ENCODE measurements at places on chromosomes 6 and 20.

DNA sequence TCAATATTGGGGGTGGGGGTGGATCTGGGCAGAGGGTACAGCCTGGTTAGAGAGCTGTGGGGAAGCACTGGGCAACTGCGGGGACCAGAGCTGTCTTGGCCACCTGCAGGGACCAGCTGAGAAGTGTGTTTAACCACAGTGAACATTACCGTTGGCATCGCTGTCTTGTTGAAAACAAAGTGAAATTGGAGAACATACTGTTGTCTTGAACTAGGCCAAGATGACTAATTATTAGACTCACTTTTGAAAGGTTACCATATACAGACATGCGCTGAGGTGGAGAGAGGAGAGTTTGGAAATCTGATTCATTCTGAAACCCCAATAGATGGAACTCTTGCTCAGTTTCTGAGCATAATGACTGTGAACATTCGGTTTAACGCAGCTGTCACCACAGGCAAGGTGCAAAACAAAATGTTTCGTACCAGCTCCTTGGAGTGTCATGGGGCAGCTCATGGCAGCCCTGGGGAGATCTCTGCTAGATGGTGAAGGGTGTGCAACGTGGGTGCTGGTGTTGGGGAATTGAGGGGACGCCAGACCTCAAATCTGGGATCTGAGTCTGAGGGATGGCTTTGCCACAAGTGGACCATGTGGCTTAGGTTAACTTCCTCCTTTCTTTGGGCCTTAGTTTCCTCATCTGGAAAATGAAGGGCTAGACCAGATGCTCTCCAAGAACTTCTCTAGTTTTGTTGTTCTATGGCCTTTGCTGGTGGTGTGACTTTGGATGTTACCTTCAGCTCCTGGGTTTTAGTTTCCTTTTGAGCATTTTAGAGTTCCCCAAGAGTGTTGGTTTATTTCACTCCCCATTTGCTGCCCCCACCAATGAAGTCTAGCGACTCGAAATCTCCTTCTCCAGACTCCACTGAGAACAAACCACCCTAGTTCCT lies 24.6 kb upstream of the GTSF1L start:
- peak; percentile 96 for DNase-seq

DNA sequence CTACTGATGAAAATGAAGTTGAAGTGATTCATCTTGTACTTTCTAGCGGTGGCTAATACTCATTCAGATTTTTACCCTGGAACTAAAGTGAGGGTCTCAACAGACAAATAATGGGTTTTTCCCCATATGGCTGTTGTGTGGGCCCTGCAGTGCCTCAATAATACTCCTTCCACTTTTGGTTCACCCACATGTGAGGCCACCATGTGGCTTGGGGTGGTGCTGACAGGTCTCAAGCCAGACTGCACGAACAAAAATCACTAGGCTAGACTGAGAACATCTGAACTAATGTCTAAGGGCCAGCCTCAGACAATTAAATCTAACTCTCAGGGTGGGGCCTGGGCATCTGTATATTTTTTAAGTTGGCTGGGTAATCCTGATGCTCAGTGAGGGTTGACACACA lies 7.9 kb upstream of the COL12A1 start:
- no peak for DNase-seq

GRCh38 chr6:5004373-5005037 lies 668 bp upstream of the RPP40 start:
- DNase-seq: peak; percentile 1

DNA sequence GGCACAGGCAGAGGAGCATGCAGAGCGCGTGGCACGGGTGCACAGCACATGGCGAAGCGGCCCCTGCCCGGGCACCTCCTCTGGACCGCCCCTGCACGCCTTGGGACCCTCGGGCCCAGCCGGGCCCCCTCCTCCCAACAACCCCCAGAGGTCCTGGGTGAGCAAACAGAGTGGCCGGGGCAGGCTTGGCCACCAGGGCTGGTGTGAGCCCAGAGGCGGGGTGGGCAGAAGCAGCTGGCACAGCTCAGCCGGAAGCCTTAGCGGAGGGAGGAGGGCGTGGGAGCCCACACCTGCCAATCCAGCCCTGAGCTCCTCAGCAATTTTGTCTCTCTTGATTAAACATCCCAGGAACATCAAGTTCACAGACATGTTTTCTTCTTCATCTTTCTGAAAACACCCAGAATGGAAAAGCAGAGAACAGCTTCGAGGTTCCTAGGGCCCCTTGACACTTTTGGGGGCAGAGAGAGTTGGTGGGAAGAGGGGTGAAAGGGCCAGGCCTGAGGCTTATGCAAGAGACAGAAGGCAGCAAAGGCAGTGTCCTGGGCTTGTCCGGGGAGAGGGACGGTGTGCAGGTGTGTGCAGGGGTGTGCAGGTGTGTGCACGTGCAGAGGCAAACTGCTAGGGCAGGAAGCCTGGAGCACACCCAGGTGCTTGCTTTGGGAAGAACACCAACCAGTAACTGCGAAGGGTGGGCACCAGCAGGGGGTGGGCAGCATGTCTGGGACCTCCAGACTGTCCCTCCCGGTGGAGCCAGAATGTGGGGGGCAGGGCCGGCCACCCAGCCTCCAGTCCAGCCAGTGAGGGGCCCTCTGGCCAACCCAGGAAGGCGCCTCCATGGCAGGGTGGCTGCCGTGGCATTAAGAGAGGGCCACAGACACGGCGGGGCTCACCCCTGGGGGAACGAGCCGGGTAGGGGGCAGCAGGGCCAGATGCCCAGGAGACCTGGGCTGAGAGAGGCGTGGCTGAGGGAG lies 4.8 kb downstream of the HRH3 start:
- DNase-seq: no peak

DNA sequence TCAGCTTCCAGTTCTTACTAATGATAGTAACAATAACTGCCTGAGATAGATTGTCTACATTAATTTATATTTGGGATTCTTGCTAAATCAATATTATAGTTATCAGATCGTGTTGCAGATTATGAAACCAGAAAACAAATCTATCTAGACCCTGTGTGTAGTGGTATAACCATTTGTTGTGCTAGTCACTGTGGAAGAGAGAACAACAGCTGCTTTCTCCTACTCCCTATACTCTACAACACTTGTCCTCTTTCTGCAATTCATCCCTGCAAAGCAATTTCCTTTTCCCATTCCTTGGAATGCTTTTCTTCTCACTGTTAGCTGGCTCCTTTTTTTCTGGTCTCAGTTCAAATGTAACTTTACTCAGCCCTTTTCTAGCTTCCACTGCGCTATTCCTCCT lies 8.3 kb downstream of the COX7A2 start:
- no peak for DNase-seq

Data from LHCN-M2 (cell line).